GM18507 (cell line): ENCODE measurements at places on chromosomes 7 and 10.

DNA sequence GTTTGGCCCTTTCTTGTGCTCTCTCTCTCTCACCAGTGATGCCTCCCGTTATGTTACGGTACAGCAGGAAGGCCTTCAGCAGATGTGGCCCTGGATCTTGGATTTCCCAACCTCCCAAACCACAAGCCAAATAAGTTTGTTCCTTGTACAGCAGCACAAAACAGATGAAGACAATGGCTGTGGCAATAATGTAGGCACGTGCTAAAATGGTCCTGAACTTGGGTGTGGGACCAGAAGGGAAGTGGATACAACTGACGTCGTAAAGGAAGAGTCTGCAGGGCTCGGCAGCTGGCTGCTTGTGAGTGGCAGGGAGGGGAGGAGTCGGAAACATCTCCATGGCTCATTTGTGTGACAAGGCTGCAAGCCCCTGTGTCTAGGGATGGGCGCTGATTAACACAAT is 26.8 kb downstream of the PROSER2 start:
- DNase-seq, result no peak

DNA sequence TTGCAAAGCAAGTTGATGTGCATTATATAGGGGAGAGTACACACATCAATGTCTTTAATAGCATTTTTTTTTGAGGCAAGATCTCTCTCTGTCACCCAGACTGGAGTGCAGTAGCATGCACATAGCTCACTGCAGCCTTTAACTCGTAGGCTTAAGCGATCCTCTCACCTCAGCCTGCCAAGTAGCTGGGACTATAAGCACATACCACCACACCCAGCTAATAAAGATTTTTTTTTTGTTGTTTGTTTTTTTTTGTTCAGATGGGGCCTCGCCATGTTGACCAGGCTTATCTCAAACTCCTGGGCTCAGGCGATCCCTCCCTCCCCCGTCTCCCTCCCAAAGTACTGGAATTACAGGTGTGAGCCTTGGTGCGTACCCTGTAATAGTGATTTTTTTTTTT is 1.5 kb downstream of the UMAD1 start:
- no peak for DNase-seq

DNA sequence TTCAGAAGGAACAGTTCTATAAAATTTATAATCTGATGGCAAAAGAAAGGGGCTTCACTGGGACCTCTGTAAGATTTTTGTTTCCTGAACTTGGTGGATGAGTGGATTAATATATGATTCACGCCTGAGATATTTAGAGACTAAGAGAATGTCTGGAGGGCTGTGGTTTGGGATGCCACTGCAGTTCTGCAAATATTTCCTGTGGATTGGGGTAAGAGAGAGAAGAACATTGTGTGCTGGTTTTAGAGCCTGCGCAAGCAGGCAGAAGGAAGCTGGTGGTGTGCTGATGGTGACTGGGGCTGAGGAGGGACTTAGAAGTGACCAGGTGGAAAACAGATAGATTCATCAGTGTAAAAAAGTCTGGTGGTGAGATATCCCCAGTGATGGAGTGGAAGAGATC is 87.0 kb downstream of the SUGCT start:
- DNase-seq, result no peak

GRCh38 chr7:7516156-7516555 is 19.5 kb downstream of the COL28A1 start:
- no peak for DNase-seq

- DNase-seq, result no peak
Observed at GRCh38 chr7:147182874-147183273, 1066.3 kb downstream of the CNTNAP2 start.

DNA sequence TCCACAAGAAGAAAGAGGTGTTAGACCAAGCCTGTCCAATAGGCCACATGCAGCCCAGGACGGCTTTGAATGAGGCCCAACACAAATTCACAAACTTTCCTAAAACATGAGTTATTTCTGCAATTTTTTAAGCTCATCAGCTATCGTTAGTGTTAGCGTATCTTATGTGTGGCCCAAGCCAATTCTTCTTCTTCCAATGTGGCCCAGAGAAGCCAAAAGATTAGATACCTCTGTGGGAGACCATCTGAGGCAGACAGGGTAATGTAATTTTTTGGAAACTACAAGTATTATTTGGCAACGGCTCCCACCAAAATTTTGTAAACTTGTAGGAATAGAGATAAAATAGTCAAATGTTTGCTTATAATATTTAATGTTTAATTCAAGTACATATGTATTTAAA is 153.8 kb downstream of the SRPK2 start:
- no peak for DNase-seq

- no peak for DNase-seq
Observed at GRCh38 chr10:1297566-1298301, 241.5 kb downstream of the WDR37 start.

- no peak for DNase-seq
Observed at GRCh38 chr10:131848741-131849590, 51.8 kb upstream of the PPP2R2D start.

- DNase-seq, result no peak
Observed at GRCh38 chr7:121558288-121558687, 162.2 kb upstream of the FAM3C start.

DNA sequence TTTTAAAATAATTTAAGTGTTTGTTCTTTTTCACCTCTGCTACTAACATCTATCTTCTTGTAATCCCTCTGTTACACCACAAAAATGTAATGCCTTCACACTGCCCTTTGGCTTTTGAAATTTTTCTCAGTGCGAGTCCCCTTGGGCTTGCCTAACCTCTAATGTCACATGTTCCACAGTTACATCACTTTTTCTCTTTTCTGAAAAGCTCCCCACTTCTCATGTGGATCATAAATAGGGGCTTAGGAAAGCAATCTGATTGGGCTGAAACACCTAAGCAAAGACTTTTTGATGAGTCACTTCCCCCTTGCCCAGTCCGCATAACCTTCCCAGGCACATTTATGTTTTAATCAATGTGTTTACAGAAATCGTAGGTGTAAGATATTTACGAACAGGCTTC is 288.2 kb downstream of the IPMK start:
- DNase-seq, result no peak

GRCh38 chr7:94449151-94449725 is 54.5 kb downstream of the COL1A2 start:
- DNase-seq, result no peak

DNA sequence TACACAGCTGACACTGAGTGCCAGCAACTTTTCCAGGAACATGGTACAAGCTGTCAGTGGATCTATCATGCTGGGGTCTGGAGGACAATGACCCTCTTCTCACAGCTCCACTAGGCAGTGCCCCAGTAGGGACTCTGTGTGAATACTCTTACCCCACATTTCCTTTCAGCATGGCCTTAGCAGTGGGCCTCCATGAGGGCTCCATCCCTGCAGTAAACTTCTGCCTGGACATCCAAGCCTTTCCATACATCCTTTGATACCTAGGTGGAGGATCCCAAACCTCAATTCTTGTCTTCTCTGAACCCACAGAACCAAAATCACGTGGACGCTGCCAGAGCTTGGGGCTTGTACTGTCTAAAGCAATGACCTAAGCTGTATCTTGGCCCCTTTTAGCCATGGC is 116.8 kb downstream of the IQUB start:
- no peak for DNase-seq

DNA sequence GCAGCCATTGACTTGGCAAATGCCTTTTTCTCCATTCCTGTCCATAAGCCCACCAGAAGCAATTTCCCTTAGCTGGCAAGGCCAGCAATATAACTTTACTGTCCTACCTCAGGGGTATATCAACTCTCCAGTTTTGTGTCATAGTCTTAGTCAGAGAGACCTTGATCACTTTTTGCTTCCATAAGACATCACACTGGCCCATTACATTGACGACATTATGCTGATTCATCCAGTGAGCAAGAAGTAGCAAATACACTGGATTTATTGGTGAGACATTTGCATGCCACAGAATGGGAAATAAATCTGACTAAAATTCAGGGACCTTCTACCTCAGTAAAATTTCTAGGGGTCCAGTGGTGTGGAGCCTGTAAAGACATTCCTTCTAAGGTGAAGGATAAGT is 649.7 kb upstream of the ANKRD30A start:
- no peak for DNase-seq

- DNase-seq, result no peak
Observed at GRCh38 chr10:126425032-126425431, 36.8 kb upstream of the ADAM12 start.

DNA sequence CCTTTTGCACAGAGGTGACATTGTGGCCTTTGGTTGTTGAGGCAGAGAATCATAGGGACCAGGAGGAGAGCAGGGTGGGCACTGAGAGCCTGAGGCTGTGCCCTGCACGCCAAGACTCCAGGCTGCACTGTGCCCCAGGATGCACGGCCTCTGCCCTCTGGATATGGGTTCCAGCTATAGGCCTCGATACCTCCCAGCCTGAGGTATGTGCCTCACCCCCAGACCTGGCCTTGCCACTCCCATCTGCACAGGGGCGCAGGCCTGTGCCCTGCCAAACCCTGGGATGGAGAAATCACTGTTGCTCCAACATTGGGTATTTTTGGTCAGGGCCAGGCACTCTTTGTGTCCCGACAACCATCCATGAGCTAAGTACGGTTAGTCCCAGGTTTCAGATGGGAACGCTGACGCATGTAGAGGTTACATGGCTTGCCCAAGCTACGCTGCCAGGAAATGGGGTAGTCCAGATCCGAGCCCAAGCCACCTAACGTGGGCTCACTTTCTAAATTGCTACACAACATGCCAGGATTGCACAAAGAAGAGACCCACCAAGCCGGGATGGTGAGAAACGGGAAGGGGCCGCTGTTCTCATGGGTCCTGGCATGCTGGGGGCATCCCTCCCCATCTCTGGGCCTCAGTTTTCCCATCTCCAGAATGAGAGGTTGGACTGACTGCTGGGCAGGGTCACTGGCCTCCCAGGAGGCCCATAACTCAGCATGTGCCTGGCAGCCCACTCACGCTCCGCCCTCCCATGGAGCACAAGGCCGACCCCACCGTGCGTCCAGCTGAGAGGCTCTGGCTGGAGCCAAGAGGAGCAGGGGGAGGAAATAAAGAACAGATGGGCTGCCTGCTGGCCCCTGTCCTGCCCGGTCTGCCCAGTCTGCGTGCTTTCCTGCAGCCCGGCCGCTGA is 44.2 kb downstream of the ZCCHC24 start:
- DNase-seq, result no peak

DNA sequence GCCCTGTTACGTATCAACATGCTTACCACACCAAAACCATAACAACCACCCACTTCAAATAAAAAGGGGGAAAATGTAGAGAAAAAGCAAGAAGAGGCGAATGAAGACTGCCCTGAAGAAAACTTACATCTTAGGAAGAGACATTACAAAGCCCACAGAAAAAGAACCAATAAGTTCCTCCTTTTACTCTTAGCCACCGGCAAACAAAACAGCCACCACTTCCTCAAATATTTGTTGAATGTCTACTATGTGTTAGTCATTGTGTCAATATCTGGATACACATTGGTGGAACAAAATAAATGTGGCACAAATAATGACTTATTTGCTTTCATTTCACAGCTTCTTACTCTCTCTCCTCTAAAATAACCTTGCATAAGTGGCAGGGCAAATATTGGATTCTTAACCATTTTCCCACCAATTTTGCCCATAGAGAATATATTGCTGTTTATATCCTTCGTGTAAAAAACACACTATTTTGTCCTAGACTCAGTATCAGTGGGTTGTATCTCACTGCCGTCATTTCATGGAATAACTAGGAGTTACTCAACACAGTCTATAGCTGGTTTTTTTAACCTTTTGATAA is 106.8 kb downstream of the ANK3 start:
- DNase-seq, result no peak

- DNase-seq, result no peak
Observed at GRCh38 chr10:86595496-86595895, 58.9 kb upstream of the OPN4 start.

- DNase-seq, result no peak
Observed at GRCh38 chr10:99375426-99375825, 46.3 kb downstream of the CNNM1 start.

DNA sequence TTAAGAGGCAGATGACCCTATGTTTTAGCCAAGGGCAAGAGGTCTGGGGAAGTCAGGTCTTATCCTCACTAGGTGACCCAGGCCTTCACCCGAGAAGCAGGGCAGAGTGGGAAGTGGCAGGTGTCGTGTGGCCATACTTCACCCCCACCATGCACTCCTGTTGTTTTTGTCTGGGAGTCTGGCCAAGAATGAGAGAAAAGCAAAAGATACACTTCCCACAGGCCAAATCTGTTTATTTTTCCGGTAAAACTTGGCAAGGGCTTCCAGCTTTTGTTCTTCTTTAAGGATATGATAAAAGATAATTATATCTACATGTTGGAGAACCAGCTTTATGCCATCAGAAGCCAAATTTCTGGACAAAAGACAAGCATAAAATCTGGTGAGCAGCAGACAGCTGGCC is 137.4 kb upstream of the CDC14C start:
- no peak for DNase-seq

DNA sequence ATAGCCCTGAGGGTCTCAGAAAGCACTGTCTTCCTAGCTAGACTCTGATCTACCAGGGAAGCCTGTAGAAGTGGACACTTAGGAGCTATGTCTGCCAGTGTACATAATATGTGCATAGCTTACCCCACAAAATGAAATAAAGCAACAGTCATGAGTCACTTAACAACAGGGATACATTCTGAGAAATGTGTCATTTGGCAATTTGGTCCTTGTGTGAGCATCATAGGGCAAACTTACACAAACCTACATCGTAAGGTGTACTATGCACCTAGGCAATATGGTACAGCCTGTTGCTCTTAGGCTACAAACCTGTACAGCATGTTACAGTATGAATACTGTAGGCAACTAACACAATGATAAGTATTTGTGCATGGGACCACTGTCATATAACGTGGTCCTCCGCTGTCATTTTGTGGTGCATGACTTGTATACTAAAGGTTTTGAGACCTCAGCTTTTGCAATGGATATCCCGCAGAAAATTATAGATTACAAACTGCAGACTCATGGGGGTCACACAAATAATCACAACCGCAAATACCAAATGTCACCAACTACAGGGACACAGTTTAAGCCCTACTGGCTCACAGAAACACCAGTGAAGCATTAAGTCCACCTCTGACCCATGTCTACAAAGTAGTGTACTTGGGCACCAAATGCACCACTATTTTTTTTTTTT is 1.7 kb downstream of the URGCP start:
- DNase-seq, result no peak

GRCh38 chr7:88233828-88234227 is 14.0 kb upstream of the SRI start:
- DNase-seq, result no peak

- DNase-seq, result no peak
Observed at GRCh38 chr10:118868589-118868988, 113.8 kb upstream of the CACUL1 start.

GRCh38 chr10:95406651-95407280 is 116.0 kb upstream of the PDLIM1 start:
- no peak for DNase-seq

GRCh38 chr10:33900596-33900995 is 566.1 kb upstream of the NRP1 start:
- DNase-seq, result no peak

GRCh38 chr10:13092291-13093102 is 7.5 kb upstream of the OPTN start:
- DNase-seq, result no peak

GRCh38 chr7:51286401-51286800 is 30.2 kb downstream of the COBL start:
- DNase-seq, result no peak

GRCh38 chr7:44979481-44980392 is 922 bp upstream of the MYO1G start:
- DNase-seq, result no peak

GRCh38 chr10:91552274-91553095 is 80.4 kb downstream of the PPP1R3C start:
- no peak for DNase-seq

- no peak for DNase-seq
Observed at GRCh38 chr10:130635528-130635927, 499.3 kb downstream of the GLRX3 start.

- no peak for DNase-seq
Observed at GRCh38 chr7:50303335-50304128, 984 bp upstream of the IKZF1 start.
